ENCODE measurements at places on chromosomes 11 and 22. TPM values are rescaled to one million over a fixed set of nuclear protein-coding genes. Genes with fewer than 3 reads are reported as not detected.

DNA sequence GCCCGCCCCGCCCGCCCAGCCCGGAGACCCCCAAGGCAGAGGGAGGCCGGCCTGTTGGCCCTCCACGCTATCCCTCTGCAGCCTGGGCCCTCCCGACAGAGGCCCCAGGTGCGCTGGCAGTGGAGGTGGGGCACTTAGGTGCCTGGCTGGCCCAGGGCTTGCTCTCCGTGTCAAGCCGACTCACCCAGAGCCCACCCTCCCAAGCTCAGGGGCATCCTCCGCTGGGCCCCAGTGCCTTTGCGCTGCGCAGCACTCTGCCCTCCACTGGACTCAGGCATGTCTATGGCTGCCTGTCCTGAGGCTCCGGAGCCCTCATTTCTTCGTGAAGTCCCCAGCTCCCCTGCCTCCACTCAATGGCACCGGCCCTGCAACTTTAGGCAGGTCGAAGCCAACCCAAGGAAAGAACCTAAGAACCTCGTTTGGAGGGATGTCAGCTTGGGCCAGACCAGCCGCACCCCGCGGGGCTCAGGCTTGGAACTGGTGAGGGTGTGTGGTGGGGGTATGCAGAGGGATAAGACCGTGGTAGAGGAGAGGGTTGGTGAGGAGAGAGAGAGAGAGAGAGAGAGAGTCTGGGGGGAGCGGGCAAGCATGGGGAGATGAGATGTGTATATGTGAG lies 6.1 kb downstream of the SMIM45 start:
- no peak for DNase-seq

Gene SMTNL1
- not detected for total RNA-seq

Gene C11orf42
- not detected for total RNA-seq

GRCh38 chr11:88332851-88333250 lies 4.7 kb downstream of the CTSC start:
- DNase-seq = peak; percentile 64

DNA sequence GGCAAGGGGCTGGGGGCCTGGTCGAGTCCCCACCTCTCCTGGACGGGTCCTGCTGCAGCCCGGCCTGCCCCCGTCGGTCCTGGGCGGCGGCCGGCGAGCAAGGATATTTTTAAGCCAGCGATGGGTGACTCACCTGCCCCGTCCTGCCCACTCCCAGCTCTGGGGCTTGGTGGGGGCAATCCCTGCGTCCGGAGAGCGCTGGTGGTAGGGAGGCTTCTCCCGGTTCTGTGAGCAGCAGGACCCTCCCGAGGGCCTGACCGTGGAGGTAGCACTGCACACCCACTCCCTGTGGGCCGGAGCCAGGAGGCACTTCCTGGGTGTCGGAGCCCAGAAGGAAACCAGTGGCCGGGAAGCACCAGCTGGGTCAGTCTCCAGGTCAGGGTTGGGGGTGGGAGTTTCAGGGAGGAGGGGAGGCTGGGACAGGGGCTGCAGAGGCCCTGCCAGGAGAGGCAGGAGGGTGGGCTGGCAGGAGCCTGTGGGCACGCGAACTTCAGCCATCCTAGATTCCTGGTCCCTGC lies 467 bp downstream of the EPS8L2 start:
- DNase-seq = peak; percentile 45

Measured in bronchial epithelial cell (primary cell).